ENCODE measurements at places on chromosomes 5 and 9.
A peak's percentile ranks its signal among the peaks of the same experiment; 100 is the strongest.

DNA sequence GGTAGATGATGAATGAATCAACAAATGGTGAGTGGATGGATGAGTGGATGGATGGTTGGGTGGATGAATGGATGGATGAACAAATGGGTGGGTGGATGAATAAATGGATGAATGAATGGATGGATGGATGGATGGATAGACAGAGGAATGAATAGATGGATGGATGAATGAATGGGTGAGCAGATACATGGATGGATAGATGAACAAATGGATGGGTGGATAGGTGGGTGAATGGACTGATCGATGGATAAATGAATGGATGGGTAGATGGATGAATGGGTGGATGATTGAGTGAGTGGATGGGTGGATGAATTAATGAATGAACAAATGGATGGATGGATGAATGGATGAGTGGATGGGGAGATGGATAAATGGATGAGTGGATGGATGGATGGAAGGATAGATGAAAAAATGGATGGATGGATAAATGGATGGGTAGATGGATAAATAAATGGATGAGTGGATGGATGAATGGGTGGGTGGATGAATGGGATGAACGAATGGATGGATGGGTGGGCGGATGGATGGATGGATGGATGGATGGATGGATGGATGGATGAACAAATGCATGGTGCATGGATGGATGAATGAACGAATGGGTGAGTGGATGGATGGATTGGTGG, 85.7 kb downstream of the PHF2 start:
- no peak for DNase-seq

DNA sequence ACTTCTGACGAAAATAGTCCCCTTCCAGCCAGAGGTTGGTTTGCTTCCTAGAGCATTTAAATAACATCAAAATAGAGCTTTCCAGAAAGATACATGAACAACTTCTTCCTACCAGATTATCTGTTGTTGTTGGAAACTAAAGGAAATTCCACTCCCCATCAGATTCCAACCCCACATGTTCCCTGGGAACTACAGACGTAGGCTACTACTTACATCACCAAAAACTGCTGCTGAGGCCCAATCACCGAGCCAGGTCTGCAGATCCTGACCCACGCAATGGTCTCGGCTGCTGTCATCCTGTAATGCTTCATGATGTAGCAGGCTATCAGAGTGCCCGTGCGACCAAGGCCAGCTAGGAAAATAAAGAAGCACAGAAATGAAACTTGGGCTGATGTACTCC, 73.4 kb downstream of the HABP4 start:
- DNase-seq = no peak

DNA sequence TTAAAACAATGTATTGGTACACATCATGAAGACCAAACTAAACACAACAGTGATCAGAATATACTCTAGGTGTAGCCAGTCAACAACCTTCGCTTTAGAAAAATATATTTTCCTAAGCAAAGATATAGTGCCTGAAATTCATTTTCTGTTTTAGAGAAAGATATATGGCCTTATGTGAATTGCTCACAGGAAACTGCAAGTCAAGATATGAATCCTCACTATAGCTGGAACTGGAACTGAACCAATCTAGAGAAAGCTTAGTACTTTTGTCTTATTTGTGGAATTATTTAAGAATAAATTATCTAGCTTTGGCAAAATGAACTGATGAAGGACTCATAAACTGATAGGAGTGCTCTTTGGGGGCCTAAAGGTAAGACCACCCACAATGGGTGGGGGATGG, 27.3 kb downstream of the GZMK start:
- no peak for DNase-seq

DNA sequence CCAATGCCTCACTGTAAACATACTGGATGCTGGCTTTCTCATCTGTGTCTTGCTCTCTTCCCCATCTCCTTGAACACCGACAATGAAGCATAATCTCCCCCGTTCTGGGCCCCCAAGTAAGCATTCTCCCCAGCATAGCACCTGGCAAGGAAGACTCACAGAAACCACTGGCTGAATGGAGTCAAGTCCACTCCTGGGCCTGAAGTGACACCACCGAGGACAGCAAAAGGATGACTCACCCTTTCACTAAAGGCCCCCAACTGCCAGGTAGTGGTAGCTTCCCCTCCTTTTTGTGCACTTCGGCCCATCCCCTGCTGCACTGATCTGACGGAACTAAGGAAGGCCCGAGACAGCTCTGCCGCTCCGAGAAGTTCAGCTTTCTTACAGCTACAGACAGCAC, 9.4 kb downstream of the VDAC1 start:
- no peak for DNase-seq

GRCh38 chr5:36301858-36302603, at the start of gene RANBP3L:
RANBP3L (minus strand) TSS chr5:36301902; CDS start chr5:36301416, 486 bp downstream.
- DNase-seq = no peak

DNA sequence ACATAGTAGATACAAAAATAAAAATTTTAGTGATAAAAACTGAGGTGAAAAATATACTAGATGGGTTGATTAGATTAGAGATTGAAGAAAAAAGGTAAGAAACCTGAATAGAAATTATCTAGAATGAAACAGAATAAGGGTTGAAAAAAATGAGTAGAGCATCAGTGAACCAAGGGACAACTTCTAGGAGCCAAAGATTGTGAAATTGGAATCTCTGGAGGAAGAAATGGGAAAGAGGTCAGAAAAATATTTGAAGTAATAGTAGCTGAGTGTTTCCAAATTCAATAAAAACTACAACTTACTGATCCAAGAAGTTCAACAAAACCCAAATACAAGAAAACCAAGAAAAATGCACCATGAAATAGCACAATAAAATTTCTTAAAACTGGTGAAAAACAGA, 116.6 kb upstream of the STARD4 start:
- no peak for DNase-seq

DNA sequence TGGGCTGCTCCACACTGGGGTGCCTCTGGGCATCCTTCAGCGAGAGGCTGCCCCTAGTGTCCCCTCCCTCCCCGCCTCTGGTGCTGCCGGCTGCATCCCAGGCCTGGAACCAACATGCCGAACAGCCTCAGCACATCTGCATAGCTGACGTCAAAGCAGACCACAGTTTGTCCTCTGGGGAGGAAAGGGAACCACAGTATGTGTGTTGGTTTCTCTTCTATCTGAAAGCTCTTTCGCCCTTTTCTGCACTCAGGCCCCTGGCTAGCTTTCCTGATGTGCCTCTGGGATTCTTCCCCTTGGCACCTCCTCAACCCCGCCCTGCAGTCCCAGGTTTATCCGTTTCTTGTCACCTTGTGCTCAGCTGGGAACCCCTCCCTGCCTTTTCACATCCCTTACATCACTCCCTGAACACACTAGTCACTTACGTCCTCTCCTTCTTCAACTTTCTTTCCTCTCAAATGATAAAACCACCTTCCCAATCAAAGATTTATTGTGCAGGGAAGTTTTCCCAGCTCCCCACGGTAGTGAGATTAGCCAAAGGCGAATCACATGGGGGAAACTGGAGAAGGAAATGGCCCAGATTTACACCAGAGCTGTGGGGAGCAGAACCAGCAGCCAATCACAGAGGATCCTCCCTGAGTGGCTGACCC, 35.5 kb upstream of the B4GALT1 start:
- peak; percentile 43 for DNase-seq

DNA sequence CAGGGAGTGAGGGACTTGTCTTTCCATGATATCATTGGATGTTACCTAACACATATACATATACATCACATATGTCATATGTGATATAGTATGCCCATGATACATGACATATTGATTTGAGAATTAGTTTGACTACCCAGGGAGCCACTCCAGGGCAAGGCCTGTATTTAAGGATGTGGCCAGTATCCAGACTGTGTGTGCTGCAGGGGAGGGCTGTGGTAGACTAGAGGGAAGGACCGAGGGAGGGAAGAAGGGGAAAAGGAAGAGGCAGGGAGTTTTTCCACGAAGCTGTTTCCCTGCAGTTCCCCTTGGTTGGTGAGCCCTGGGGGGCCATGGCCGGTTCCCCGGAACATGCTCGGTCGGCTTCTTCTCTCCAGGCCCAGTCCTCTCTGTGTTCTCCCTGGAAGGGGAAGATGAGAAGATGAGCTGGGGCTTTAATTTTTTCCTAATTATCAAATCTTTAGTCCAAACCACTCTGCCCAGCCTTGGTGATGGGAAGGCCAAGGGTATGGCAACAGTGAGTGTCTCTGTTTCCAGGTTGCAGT, 48.7 kb downstream of the NSUN2 start:
- DNase-seq = no peak

All from H9 (cell line).